ENCODE measurements at places on chromosomes 12 and 14.

DNA sequence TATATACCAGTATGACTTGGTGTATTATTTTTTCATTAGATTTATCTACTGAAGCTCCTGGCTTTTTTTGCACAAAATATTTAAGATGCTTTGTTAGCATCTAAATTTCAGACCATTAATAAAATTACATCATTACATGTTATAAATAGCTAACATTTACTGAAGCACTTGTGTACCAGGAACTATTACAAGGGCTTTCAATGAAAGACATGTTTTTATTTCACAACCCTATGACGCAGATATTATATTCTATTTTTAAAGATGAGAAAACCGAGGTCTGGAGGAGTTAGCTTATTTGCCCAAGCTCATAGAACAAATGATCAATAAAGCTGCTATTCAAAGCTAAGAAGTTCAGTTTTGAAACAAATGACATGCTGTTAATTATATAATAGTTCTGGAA is 420.4 kb upstream of the DCN start:
- no peak for DNase-seq

DNA sequence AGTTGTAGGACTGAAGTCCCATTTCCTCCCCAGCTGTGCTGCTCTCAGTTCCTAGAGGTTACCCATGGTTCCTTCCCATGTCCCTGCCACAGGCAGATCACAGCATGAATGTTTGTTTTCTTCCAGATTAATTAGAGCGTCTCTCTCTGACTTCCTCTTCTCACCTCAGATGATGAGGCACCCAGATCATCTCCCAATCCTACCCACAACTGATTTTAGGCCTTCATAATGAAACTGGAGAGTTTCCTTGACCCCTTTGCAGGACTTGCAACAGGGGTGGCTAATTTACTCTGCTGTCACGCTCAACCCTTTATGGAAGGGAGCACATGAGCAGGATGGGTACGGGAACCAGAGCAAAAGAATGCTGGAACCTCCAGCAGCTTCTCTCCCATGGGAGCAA is 32.1 kb upstream of the TXNRD1 start:
- DNase-seq: no peak

GRCh38 chr12:17528394-17528793 is 561.6 kb downstream of the RERGL start:
- DNase-seq: no peak

GRCh38 chr14:76499399-76499798 is 123.5 kb downstream of the ESRRB start:
- no peak for DNase-seq

GRCh38 chr14:30381861-30382480 is 177.0 kb upstream of the G2E3 start:
- no peak for DNase-seq

GRCh38 chr14:95196268-95196667 is 38.9 kb upstream of the DICER1 start:
- no peak for DNase-seq

- DNase-seq: no peak
Observed at GRCh38 chr12:5022025-5022424, 21.7 kb upstream of the KCNA5 start.

- peak; percentile 93 for DNase-seq
Observed at GRCh38 chr14:75234173-75235115, 44.2 kb upstream of the FOS start.

- DNase-seq: peak; percentile 2
Observed at GRCh38 chr12:112664569-112664968, 127.0 kb upstream of the RPH3A start.

GRCh38 chr14:79090641-79091180 is 920.5 kb downstream of the NRXN3 start:
- DNase-seq: no peak

- DNase-seq: no peak
Observed at GRCh38 chr12:5230156-5230555, 186.5 kb downstream of the KCNA5 start.

GRCh38 chr12:123924539-123924938 is 48.1 kb downstream of the CCDC92 start:
- no peak for DNase-seq

DNA sequence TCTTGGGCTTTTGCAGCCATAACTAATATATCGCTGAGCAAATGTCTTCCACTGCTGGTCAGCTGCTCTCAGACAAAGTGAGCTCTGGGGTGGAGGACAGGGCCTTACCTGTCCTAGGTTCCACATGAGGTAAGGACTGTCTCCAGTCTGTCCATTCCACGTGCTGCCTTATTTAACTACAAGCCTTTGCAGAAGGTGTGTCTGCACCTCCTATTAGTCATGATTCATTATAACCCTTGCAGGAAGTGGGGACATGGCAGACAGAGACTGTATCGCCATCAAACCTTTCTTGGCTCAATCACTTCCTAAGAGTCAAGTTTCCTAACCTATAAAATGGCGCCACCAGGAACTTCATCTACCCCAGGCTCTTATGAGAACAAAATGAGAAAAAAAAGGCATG is 46.9 kb downstream of the SLC25A47 start:
- DNase-seq: no peak

DNA sequence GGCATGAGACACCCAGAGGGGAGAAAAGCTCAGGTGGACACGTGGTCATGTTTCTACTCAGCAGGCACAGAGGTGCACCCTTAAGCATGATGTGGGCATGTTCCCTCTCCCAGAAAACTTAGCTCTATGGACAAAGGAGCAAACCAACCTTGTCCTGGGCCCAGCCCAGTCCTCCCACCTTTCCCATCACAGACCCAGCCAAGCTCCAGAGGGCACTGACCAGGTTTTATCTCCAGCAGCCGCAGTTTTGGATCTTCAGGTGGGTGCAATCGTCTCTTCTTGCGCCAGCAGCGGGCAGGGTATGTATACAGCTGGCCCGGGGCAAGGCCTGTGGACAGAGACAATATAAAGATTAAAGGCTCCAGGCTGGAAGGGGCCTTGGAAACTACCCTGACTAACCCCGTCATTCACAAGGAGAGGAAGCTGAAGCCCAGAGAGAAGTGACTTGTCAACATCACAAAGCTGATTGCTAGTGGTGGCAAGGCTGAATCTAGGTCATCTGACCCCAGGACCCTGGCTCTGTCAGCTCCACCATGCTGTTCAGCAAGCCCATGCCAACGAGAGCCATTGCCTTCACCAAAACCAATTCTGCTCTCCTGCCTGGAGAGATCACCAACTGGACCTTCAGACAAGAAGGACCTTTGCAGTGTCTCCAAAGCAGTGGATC is 140.7 kb downstream of the DPF3 start:
- DNase-seq: no peak

DNA sequence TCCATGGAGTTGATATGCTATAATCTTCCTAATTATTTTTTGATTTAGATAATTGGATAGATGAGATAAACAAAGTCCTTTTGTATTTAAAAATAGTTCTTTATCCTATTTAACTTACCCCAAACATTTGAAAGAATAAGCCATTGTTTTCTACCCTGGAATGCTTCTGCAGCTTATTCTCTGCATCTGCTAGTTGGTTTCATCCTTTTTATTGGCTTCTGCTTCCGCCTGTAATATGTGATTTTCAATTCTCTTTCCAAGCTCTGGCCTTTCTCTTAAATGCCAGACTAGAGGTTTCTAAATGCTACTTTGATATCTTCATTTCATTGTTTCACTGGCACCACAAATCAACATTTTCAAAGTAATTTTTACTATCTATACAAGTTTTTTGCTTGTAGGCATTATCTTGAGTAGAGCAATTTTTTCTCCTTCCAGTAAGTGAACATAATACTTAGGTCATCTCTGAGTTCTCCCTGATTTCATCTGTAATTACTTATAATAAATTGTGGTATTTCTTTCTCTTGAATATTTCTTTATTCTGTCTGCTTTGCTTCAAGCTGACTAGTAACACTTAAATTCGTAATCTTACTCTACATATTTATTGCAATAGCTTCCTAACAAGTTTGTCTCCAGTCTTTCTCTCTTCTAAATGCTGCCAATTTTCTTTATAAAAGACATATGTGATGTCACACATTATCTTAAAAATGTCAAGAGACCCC is 958.4 kb downstream of the SLC6A15 start:
- no peak for DNase-seq

- no peak for DNase-seq
Observed at GRCh38 chr12:130205495-130205894, 43.2 kb downstream of the FZD10 start.

DNA sequence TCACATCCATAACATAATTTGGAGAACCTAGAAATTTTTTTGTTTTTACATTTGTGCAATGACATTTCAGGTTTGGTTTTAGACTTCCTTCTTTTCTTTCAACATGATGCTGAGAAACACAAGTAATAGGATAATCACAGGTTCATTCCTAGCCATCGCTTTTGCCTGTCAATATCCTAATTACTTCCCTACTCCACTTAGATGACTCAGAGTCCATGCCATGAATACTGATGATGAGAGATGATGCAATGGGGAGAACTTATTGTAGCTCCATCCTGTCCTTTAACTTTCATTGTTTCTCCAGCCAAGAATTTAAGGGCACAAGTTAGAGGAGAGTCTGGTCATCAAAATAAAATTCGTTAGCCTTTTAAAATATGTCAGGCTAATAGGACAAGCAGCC is 101.3 kb downstream of the PTPRO start:
- DNase-seq: peak; percentile 51

- no peak for DNase-seq
Observed at GRCh38 chr14:77071938-77072388, 26.1 kb upstream of the CIPC start.

- no peak for DNase-seq
Observed at GRCh38 chr12:124853781-124854636, 9.7 kb downstream of the SCARB1 start.

DNA sequence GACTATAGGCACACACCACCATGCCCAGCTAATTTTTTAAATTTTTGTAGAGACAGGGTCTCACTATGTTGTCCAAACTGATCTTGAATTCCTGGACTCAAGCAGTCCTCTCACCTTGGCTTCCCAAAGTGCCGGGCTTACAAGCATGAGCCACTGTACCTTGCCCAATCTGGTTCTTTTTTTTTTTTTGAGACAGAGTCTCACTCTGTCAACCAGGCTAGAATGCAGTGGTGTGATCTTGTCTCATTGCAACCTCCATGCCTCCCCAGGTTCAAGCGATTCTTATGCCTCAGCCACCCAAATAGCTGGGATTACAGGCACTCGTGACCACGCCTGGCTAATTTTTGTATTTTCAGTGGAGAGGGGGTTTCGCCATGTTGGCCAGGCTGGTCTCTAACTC is 15.4 kb downstream of the MRPL42 start:
- no peak for DNase-seq

GRCh38 chr14:70281939-70282338 is 77.5 kb downstream of the COX16 start:
- DNase-seq: no peak

DNA sequence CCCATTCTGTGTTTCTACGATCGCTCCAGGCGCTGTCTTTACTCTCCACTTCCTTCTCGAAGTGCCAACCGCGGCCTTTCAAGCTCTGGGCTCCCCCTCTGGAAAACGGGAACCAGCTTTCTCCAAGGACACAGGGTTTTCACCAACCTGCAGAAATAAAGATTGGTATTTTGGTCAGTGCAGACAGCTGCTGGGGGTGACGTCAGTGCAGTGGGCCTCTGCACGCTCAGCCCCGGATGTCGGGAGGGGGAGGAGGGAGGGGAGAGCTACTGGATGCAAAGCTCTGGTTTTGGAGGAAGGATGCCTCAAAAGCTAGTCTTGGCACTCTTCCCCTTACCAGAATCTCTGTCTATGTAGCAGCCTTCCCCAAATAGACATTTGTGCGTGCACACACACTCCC is 19.9 kb downstream of the HRK start:
- DNase-seq: peak; percentile 80

GRCh38 chr14:95088665-95089064 is 68.7 kb downstream of the DICER1 start:
- no peak for DNase-seq

DNA sequence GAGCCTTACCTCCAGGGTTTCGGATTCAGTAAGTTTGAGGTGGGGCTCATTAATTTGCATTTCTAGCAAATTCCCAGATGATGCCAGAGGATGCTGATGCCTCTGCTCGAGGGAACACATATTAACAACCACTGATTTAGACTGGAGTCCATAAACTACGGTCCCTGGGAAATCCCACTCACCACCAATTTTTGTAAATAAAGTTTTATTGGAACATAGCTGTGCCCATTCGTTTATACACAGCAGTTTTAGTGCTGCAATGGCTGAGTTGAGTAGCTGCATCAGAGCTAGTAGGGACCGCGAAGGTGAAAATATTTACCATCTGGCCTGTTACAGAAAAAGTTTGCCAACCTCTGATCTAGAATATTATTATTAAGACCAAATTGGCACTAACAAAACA is 73.8 kb downstream of the DNAI7 start:
- no peak for DNase-seq

- DNase-seq: peak; percentile 83
Observed at GRCh38 chr12:46660719-46661109, 165.1 kb downstream of the SLC38A4 start.

DNA sequence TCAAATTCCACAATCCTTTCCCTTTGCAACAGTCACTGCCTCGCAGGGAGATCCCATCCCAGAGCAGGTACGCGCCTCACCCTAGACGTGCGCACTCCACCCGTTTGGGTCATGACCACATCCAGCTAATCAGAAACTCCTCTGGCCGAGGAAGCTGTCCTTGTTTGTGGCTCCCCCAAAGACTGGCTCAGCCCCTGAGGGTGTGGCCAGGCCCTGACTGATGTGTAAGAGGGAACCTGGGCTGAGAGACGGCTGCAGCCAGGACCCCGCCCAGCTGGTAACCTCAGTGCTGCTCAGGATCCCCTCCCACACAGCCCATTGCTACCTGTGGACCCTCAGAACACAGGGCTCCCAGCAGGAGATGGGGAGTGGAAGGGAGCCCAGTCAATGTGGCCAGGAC is 183.2 kb upstream of the SFSWAP start:
- no peak for DNase-seq

DNA sequence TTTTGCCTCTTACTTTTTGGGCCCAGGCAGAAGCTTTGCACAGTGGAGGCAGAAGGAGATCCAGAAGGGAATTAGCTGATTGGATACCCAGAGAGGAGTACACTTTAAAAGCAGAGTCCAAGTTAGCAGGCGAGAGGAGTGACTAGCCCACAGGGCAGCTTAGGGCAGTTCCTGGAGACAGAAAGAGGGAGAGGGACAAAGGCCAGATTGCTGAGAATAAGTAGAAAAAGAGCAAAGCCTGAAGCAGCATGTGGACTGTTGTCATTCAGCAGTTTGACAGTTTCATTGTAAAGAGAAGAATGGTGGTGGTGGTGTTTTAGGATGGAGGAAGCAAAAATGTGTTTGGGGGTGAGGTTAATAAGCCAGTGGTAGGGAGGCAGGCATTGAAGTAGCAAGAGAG is 95.1 kb downstream of the PELI2 start:
- no peak for DNase-seq

- DNase-seq: peak; percentile 98
Observed at GRCh38 chr12:79424109-79424721, 266.5 kb downstream of the PAWR start.

- DNase-seq: no peak
Observed at GRCh38 chr12:52486166-52487105, 6.6 kb downstream of the KRT6A start.

- no peak for DNase-seq
Observed at GRCh38 chr14:68380329-68380741, 412.5 kb downstream of the ZFP36L1 start.

GRCh38 chr12:1540690-1541089 is 53.7 kb downstream of the FBXL14 start:
- DNase-seq: no peak

Data from cardiac fibroblast (primary cell).